ENCODE measurements at places on chromosomes 6 and 20. TPM values are rescaled to one million over a fixed set of nuclear protein-coding genes. Genes with fewer than 3 reads are reported as not detected.

Gene NKAIN4
- total RNA-seq: 2.7 TPM

GRCh38 chr6:167750956-167751358 lies 75.8 kb upstream of the AFDN start:
- DNase-seq: peak; percentile 90
- peak overlapping the region; percentile 78 for H3K27ac ChIP-seq
- H3K36me3 ChIP-seq: no peaks in the 10 kb centered on the region
- no peaks in the 10 kb centered on the region for H3K27me3 ChIP-seq

GRCh38 chr20:4876731-4877130 lies 124.6 kb downstream of the SLC23A2 start:
- DNase-seq: peak; percentile 32
- H3K27me3 ChIP-seq: no peaks in the 10 kb centered on the region
- peaks cover 1% of the 10 kb centered on the region for H3K36me3 ChIP-seq
- no peak overlapping the region for H3K4me3 ChIP-seq
- no peaks in the 10 kb centered on the region for H3K4me1 ChIP-seq

DNA sequence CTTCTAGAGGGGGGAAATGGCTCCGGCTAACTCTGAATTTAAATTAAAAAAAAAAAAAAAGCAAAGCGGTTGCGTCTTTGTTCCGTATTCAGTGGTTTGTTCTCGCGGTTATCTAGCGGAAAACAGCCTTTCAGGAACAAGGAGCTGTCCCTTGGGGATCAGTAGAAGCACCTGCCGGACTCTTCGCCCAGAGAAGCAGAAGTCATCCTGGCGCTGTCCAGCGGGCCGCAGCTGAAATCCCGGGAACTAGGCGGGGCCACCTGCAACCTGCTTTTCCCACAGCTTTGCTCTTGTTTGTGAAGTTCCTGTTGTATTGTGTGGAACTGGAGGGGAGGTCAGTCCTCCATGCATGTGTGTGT lies 43.9 kb upstream of the GJE1 start:
- H3K27ac ChIP-seq: no peak overlapping the region
- H3K27me3 ChIP-seq: no peaks in the 10 kb centered on the region
- peak; percentile 54 for DNase-seq
- H3K4me1 ChIP-seq: no peaks in the 10 kb centered on the region
- H3K36me3 ChIP-seq: no peaks in the 10 kb centered on the region

- H3K27ac ChIP-seq: no peak overlapping the region
- H3K4me1 ChIP-seq: peaks cover 18% of the 10 kb centered on the region
- no peak overlapping the region for H3K4me3 ChIP-seq
- DNase-seq: no peak
- no peaks in the 10 kb centered on the region for H3K27me3 ChIP-seq
Observed at GRCh38 chr6:139277161-139277560, 14.6 kb downstream of the TXLNB start.

DNA sequence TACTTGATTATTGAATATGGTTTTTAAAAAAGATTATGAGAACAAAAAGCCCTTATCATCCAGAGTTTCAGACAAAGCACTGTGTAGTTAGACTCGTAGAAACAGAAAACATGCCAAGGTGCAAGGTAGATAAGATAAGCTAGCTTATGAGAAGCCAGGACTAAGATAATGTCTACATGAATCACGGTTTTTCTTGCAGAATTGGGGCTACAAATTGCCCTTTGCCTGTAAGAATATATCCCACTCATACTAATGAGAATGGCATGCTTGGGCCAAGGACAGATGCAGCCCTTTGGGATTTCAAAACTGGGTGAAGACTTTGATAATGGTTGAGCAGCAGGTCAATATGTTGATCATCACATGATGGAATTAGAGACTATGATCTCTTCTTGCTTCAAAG lies 165.3 kb upstream of the PREP start:
- no peaks in the 10 kb centered on the region for H3K27me3 ChIP-seq
- H3K27ac ChIP-seq: no peak overlapping the region
- peaks cover 41% of the 10 kb centered on the region for H3K4me1 ChIP-seq
- H3K36me3 ChIP-seq: no peaks in the 10 kb centered on the region

DNA sequence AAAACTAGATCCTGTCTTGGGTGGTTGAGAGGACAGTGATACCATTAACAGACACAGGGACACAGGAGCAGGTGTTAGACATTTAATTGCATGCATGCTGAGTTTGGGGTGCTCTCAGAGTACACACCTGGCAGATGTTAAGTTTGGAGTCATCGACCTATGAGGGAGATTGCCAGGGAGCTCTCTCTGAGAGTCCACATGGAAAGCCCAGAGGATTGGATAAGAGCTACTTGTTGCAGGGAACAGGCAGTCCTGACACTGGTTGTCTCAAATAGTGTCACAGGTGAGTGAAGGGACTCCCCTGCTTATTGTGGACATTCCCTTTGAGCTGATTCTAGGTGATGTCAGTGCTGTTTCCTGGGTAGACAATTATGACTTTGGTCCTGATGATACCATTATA lies 3.1 kb downstream of the ATRN start:
- DNase-seq: no peak
- no peak overlapping the region for H3K27ac ChIP-seq
- peaks cover 29% of the 10 kb centered on the region for H3K4me1 ChIP-seq

GRCh38 chr20:20005342-20005741 lies 11.8 kb upstream of the NAA20 start:
- no peak overlapping the region for H3K4me3 ChIP-seq
- H3K4me1 ChIP-seq: peaks cover 4% of the 10 kb centered on the region
- no peak overlapping the region for H3K27ac ChIP-seq
- H3K27me3 ChIP-seq: no peaks in the 10 kb centered on the region

DNA sequence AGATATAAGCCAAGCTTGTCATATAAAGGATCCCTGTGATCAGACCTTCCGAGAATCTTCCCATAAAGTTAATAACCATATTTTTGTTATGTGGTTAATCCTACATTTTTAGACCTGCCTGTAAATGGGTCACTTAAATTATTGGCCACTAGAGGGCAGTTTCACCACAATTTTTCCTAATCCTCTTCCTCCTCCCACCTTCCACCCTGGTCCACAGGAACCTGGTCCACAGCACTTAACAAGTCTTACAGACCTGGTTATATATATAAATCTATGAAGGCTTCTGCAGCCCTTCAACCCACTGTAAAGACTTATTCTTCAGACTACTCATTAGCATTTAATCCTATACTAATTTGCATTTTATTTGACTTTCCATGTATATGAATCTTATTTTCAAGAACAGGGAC lies 28.3 kb downstream of the MRS2 start:
- no peak for DNase-seq
- no peaks in the 10 kb centered on the region for H3K27me3 ChIP-seq
- H3K36me3 ChIP-seq: no peaks in the 10 kb centered on the region
- H3K4me1 ChIP-seq: no peaks in the 10 kb centered on the region
- H3K4me3 ChIP-seq: no peak overlapping the region

Gene BPIFA1
- not detected for total RNA-seq

Gene HLA-DPB1
- total RNA-seq: not detected

DNA sequence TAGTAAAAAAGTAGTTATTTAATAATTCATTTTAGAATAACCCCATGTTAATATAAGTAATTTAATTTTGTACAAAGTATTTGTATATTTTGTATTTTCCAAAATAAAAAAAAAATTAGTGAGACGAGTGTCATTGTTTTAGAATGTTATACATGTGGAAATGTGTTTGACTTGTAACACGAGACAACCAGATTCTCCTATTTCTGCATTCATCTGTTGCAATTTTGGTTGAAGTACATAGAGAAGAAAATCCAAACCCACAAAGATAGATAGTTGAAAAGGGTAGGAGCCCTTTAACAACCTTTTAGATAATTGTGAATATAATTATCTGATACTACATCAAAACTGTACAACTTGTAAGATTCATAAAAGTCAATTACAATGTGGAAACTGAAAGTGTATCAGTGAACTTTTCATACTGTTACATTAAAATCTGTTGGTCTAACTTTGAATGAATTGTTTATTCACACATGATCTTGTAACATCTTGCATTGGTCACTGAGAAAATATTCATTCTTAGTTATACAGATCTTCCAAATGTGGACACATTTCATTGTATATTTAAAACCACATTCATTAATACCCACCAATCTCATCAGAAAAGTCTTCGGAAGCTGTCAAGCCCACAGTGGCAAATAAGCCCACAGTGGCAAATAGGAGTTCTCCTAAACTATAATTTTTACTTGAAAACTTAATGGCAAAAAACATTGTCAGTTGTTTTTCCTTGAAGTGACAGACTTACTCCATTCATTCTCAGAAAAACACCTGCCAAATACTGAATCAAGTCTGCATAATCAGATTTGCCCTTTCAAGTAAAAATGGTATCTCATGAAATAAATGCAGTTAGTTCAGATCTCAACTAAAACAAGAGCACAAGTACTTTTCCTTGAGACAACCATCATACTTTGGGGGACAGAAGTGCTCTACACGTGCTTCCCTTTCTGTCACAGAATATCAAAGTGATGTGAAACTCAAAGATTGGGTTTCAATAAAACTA lies 52.8 kb downstream of the FKBP5 start:
- no peaks in the 10 kb centered on the region for H3K27me3 ChIP-seq
- no peaks in the 10 kb centered on the region for H3K36me3 ChIP-seq
- no peak overlapping the region for H3K27ac ChIP-seq
- DNase-seq: no peak

DNA sequence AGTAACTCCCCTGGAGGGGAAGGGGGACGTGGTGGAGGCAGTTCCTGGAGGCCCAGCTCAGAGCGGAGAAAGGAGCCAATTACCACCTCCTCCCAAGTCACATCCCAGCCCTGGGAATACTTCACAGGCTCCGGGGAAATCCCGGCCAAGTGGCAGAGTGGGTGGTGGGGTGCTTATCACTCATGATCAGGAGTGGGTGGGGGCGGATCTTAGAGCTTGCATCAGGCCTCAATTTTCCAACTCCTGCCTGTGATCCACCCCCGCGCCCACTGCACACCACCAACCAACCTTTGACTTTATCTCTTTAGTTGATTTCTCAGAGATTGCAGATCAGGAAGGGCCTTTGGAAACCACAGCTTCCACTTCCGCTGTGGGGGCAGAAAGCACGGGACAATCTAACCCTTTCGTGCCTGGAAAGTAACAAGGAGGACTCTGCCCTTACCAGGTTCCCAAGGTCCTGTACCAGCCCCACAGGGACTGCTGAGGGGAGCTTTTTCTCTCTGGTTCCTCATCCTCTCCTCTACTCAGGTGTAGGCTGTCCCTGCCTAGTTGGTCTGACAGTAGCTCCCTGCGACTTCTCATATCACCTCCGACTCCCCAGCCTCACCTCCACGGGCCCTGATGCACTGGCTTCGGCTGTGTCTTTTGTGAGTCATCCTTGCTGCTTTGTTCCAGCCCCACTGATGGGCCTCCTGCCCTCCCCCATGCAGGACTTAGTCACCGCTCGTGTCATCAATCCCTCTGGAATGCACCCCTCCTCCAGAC lies 24.9 kb upstream of the IER3 start:
- H3K4me1 ChIP-seq: peaks cover 47% of the 10 kb centered on the region
- peak overlapping the region; percentile 100 for H3K27ac ChIP-seq
- peak; percentile 92 for DNase-seq
- H3K4me3 ChIP-seq: peak overlapping the region; percentile 25
- no peaks in the 10 kb centered on the region for H3K27me3 ChIP-seq

DNA sequence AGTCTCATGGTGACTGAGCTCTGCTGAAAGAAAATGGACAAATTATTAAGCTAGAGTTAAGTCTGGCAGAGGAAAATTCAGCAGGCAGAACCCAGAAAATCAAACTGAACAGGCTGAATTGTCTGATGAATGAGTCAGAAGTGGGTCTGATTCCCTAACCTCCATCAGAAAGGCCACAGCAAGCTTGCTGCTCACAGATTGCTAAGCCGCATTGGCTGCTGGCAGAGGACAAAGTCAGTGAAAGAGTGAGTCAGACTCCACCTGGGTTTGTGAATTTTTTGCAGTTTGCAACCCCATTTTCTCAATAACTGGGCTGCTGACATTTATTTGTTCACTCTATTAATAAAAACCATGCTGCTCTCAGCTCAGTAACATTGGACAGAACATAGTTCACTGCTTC lies 191.3 kb downstream of the EPM2A start:
- no peak overlapping the region for H3K27ac ChIP-seq
- H3K27me3 ChIP-seq: no peaks in the 10 kb centered on the region
- peaks cover 19% of the 10 kb centered on the region for H3K4me1 ChIP-seq
- DNase-seq: no peak
- H3K4me3 ChIP-seq: no peak overlapping the region
- H3K36me3 ChIP-seq: no peaks in the 10 kb centered on the region

Gene RRBP1
- 758 TPM for total RNA-seq

DNA sequence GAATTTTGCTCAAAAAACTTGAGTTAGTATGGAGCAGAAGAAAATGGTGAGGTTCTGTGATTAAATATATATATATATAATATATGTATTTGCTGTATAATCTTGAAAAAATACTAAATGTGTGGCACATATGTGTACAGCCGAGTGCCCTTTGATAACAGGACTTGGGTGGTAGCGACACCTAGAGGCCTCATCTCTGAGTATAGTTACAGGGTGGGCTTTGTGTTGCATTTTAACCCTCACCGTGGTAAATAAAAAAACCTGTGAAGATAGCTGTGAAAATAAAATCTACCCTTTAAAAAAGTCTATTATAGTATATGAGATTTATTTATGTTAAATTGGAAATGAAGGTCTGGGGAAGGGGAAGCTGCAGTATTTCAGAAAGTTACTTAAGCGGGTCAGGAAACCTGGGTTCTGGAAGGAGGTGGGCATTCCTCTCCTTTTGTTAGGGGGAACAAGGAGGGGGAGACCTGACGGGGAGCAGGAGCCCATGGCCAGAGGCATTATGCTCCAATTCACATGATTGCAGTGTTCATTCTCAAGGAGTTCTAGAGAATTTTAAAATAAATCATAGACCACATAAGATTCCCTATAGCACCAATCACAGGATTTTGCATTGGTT lies 82.7 kb downstream of the SH3BGRL2 start:
- no peaks in the 10 kb centered on the region for H3K27me3 ChIP-seq
- H3K36me3 ChIP-seq: no peaks in the 10 kb centered on the region
- no peak overlapping the region for H3K4me3 ChIP-seq
- H3K27ac ChIP-seq: no peak overlapping the region
- H3K4me1 ChIP-seq: peaks cover 11% of the 10 kb centered on the region

Gene MEI4
- not detected for total RNA-seq

Gene SPO11
- total RNA-seq: not detected

DNA sequence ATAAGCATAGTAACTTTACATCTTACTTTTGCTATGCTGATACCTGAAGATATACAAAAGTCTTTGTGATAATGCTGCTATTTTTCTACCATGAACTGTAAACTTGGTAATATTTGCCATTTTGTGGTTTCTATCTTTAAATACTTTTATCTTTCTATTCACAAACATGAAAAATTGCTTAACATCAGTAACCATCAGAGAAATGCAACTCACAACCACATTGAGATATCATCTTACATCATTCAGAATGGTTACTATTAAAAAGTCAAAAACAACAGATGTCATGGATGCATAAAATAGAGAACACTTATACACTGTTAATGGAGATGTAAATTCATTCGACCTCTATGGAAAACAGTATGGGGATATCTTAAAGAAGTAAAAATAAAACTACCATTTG lies 112.0 kb downstream of the TRDN start:
- H3K27me3 ChIP-seq: no peaks in the 10 kb centered on the region
- no peak for DNase-seq
- no peaks in the 10 kb centered on the region for H3K4me1 ChIP-seq
- no peaks in the 10 kb centered on the region for H3K36me3 ChIP-seq
- H3K27ac ChIP-seq: no peak overlapping the region
- no peak overlapping the region for H3K4me3 ChIP-seq

GRCh38 chr6:44781912-44782597 lies 394.5 kb downstream of the CDC5L start:
- no peak overlapping the region for H3K27ac ChIP-seq
- H3K4me1 ChIP-seq: no peaks in the 10 kb centered on the region
- H3K27me3 ChIP-seq: no peaks in the 10 kb centered on the region
- DNase-seq: no peak

All from Caco-2 (cell line).